Aorta (tissue), 5 donors: ENCODE measurements at places on chromosomes 1 and 21. TPM values are rescaled to one million over a fixed set of nuclear protein-coding genes. Genes with fewer than 3 reads are reported as not detected.
A peak's percentile ranks its signal among the peaks of the same experiment; 100 is the strongest.

GRCh38 chr1:117659550-117660270, 53.9 kb downstream of the TENT5C start:
- H3K4me3 ChIP-seq: no peak overlapping the region
- H3K27ac ChIP-seq: no peak overlapping the region
- no peak for DNase-seq
- no peaks in the 10 kb centered on the region for H3K27me3 ChIP-seq
- H3K4me1 ChIP-seq: no peaks in the 10 kb centered on the region
- no peaks in the 10 kb centered on the region for H3K36me3 ChIP-seq

EVA1B gene
- total RNA-seq: 44.7 TPM

C1orf185 gene
- total RNA-seq: not detected

C4BPA gene
- total RNA-seq: not detected

DNA sequence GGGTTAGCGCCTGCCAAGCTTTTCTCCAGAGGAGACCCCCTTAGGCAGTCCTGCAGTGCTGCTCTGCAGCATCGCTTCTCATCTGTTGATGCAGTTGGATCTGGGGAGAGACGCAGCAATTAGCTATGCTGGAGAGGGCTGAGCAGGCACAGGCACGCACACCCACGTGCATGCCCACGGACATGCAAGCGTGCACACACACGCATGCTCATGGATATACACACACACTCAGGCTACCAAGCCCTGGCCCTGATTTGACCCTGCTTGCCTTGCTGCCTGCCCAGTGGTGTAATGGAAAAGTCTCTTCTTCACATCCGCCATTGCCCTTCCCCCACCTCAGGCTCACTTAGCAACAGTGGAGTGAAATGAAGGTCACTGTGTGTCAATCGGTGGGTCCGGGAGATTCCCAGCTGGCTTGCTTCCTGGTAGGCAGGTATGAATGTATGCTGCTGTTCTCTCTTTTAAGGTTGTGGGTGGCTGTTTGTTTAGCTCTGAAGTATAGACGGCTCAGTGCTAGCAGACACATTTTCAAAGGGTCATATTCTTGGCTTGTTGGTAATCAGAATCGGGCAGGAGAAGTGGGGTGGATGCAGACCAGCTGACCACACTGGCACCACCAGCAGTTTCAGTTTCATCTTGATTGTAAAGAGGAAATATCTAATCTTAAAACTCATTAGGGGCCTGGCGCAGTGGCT, 9.5 kb downstream of the ATP1B1 start:
- DNase-seq: peak; percentile 76
- no peak overlapping the region for H3K4me3 ChIP-seq
- no peaks in the 10 kb centered on the region for H3K36me3 ChIP-seq
- no peak overlapping the region for H3K27ac ChIP-seq
- H3K27me3 ChIP-seq: no peaks in the 10 kb centered on the region

GRCh38 chr1:67376381-67376780, 53.8 kb downstream of the SERBP1 start:
- no peak overlapping the region for H3K27ac ChIP-seq
- no peak for DNase-seq
- H3K4me3 ChIP-seq: no peak overlapping the region
- H3K4me1 ChIP-seq: no peaks in the 10 kb centered on the region

DNA sequence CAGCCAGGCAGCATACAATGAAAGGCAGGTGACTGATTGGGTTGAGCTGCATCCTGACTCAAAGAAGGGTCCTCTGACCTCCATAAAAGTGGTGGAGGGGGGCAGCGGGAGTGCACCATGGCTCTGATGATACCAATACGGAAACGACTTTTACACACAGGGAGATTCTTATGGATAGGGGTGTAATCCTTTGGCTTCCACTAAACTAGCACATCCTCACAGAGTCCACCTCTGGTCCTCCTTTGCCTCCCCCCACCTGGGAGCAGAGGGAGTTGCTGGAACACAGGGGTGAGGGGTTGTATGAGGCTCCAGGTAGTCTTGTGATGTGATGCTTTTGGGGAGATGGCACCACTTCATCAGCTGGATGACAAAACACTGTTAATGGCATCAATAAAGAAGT, 361.0 kb downstream of the BARHL2 start:
- no peaks in the 10 kb centered on the region for H3K4me1 ChIP-seq
- H3K27me3 ChIP-seq: no peaks in the 10 kb centered on the region
- no peak for DNase-seq
- H3K4me3 ChIP-seq: no peak overlapping the region
